ENCODE measurements at places on chromosomes 1 and 21.

GRCh38 chr1:203307641-203308126, 2.4 kb downstream of the BTG2 start:
- peak; percentile 46 for DNase-seq

DNA sequence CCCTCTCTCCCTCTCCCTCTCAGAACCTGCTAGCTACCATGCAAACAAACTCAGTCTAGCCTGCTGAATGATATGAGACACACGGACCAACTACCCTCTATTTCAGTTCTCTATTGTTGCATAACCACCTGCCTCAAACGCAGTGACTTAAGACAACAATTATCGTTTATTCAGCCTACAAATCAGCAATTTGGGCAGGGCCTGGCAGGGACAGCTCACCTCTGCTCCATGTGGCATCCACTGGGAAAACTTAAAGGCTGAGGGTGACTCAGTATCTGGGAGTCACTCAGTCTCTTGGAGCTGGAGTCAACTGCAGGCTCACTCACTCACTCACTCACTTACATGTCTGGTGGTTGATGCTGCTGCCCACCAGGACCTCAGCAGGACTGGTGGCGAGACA, 121.3 kb downstream of the SEC16B start:
- no peak for DNase-seq

GRCh38 chr1:203139976-203140475, 12.5 kb downstream of the ADORA1 start:
- no peak for DNase-seq

DNA sequence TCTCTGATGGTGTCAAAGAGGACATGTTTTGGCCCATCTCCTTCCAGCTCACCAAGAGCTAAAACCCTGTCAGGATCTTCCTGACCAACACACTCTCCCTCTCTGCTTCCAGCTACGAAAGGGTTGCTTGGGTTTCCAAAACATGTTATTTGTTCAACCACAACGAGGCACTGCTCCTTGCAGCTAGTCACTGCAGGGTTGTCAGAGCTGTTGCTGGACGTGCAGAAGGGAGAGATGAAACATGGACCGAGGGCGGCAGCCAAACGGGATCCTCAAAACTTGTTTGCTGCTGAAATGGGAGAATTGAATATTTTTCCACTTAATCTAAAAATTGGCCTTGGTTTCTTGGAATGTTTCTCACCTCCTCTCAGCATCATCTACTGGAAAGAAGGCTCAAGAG, 12.4 kb downstream of the ZBTB18 start:
- no peak for DNase-seq

- DNase-seq, result no peak
These were observed 42.9 kb upstream of the IFFO2 start for GRCh38 chr1:18999359-18999758.

GRCh38 chr21:29053656-29054055, 19.8 kb downstream of the CCT8 start:
- no peak for DNase-seq

DNA sequence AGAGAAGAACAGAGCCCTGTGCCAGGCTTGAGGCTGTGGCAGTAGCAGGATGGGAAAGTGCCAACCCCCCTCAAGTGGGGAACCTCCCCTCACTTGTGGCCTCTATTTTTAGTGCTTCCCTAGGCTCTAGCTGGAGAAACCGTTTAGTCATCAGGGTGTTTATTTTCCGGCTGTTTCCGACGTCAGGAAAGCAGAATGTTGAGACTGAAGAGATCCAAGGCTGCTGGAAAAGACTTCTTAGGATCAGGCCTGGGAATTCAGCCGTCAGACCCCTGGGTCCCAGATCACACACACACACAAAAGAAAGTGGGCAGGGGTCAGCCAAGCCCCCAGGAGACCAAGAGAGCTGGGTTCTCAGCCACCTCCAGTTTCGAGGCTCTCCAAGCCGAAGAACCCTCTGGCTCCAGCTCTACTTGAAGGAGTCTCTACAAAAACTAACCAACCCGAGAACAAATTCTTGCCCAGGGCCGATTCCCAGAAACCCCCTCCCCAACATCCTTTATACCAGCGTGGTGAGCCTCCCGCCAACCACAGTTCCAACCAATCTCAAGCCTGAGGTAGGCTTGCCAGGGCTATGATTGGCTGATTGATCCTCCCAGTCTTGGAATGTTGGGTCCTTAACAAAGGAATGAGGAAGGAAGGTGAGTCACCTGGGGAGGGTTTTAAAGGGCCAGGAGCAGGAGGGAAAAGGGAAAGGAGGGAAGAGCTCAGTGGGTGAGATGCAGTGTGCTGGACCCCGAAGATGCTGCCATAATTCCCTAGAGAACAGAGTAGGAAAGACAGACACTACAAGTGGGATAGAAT, 2.5 kb upstream of the MEF2D start:
- DNase-seq, result no peak

GRCh38 chr1:212935387-212935981, 14.9 kb upstream of the VASH2 start:
- no peak for DNase-seq

GRCh38 chr1:157781048-157781447, 4.1 kb upstream of the FCRL2 start:
- no peak for DNase-seq

DNA sequence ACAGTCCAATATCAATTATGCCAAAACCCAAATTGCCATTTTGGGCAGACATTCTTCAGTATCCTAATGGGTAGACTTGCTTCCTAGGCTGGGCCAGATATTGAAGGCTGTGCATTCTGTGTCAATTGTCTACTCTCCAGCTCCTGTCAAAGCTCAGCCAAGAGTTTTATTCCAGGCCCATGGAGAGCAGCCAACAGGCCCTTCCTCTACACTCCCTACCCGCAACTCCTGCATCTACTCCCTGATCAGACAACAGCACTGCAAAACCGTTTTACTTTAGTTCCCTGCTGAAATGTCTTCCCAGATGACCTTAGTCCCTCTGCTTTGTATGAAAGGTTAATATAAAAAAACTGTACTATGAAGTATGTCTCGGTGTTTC, 6.6 kb upstream of the ADORA3 start:
- no peak for DNase-seq

DNA sequence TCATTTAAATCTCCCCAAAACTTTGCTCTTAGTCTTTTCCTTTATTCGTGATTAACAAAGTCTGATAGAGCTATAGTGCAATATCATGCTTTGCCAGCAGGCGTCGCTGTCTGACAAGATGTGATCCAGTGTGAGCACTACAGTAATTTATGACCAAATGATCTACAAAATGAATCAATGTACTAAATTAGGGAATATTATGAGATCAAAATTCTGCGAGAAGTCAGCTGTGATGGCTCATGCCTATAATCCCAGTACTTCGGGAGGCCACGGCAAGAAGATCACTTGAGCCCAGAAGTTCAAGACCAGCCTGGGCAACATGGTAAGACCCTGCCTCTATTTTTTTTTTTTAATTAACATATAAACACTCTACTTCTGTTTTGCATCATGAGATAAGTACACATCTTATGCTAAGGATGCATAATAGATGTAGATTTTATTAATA, 3.6 kb upstream of the SPSB1 start:
- DNase-seq, result peak; percentile 82

DNA sequence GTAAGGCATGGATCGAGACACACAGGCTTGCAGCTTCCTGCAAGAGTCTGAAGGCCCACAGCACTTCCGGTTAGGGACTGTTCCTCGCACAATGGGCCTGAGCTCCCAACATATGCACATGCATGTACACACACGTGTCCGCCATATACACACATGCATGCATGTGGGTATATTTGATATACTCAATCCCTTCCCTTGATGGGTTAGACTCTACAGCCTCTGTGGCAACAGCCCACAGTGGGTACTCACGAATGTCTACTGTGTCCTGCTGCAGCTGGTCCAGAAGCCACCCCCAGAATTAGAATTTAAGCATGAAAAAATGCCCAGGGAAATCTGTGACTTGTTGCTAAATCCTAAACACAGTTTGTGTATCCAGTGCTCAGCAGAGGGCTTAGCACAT, 9.9 kb downstream of the F3 start:
- no peak for DNase-seq

- DNase-seq, result no peak
These were observed 27.4 kb downstream of the LRRC3 start for GRCh38 chr21:44482581-44483287.

GRCh38 chr1:43007377-43008114, 48.9 kb upstream of the SLC2A1 start:
- DNase-seq, result no peak

DNA sequence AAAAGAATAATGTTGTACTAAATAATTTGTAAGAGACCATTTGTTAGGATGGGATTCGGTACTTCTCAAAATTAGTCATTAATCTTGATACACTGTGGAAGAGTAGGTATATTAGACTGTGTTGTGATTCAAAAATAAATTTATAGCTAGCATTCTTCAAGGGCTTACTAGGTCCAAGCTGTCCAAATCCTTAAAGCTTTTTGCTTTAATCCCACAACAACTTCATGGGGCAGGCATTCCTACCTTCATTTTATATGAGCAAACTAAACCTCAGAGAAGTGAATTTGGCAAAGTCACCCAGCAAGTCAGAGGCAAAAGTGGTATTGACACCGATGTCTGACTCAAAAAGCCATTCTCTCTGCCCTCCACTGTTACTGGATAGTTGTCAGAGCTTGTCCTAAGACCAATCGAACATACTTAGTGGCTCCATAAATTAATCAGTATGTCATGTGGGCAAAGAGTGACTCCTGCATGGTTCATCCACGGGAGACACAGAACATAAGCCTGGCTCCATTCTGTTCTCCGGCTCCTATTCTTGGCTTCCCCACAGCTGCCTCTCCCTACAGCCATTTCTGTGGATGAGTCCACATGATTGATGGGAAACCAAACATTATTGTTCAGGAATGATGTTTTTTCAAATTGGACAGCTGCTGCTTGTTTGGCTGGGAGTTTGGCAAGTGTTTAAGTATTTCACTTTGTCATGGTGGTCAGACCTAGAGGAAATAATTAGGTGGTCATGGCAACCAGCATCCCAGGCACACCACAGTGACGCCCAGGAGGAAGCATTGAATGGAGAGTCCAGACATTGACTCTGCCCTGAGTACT, 133.4 kb upstream of the FGGY start:
- DNase-seq, result no peak

DNA sequence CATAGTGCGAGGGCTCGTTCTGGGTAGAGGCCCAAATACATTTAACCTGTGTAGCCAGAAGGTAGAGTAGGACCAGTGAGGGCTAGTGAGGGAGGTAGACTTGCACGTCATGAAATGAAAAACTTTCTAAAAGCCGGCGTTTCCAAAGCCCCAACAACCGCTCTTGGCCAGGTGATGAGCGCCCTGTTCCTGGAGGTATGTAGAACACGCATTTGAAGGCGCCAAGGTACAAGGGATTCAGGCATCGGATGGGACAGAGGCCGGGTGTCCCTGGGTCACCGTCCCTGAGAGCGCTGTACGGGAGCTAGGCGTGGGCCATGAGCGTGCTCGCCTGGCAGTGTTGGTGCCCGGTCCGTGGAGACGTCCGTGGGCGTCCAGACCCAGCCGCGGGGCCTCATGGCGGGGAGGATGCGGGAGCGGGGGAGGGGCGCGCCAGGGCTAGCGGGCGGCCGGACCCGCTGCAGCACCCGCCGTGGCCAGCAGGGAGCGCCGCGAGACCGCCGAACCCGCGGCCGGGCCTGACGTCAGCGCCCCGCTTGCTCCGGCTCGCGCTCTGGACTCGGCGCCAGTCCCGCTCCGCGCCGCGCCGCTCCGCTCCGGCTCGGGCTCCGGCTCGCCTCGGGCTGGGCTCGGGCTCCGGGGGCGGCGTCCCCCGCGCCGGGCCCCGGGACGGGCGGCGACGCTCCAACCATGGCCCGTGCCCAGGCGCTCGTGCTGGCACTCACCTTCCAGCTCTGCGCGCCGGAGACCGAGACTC, at the start of gene PTPRU:
Gene PTPRU, plus strand, starts transcription at position 568 of the 757 bp plus-strand sequence. Its CDS starts 123 bp downstream, at position 691.
- DNase-seq, result peak; percentile 73

GRCh38 chr1:246564839-246565750, 966 bp downstream of the TFB2M start:
- DNase-seq, result no peak

GRCh38 chr1:110067893-110068645, 2.4 kb downstream of the ALX3 start:
- no peak for DNase-seq

GRCh38 chr1:33382661-33383415, 48.1 kb downstream of the PHC2 start:
- DNase-seq, result no peak

DNA sequence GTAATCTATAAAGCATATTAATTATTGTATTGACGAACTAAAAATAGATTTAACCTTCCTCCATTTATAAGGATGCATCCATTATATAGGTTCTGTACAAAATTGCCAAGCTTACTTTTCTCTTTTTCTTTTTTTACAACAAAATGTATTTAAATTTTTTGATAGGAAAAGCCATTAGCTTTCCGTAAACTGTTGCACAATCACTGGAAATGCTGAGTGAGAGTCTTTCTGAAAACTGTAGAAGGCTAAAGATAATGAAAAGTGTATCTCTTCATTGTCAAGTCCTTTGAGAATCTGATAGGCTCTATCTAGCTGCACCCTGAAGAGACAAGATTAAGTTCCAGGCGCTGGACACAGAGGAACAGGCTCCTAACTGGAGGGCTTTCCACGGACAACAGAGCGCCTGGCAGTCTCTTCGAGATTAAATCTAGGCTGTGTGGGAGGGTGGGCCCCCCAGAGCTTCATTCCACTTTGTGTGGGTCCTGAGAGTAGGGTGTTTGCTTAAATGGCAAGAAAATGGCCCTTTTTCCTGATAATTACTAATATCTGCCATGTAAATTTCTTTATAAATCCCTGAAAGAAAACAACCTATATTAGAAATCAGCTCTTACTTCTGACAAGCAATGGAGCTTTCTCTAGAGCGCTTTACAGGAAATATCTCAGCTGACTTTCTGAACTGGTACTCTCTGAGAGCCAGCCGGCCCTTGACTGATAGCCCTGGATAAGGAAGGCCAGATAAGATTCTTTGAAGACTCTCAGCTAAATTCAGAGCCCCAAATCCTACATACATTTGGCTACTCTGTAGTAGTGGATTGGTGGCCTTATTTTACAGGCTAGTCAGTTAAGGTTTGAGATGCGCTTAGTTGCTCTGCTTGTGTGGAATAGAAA, 108.3 kb downstream of the FMN2 start:
- no peak for DNase-seq

DNA sequence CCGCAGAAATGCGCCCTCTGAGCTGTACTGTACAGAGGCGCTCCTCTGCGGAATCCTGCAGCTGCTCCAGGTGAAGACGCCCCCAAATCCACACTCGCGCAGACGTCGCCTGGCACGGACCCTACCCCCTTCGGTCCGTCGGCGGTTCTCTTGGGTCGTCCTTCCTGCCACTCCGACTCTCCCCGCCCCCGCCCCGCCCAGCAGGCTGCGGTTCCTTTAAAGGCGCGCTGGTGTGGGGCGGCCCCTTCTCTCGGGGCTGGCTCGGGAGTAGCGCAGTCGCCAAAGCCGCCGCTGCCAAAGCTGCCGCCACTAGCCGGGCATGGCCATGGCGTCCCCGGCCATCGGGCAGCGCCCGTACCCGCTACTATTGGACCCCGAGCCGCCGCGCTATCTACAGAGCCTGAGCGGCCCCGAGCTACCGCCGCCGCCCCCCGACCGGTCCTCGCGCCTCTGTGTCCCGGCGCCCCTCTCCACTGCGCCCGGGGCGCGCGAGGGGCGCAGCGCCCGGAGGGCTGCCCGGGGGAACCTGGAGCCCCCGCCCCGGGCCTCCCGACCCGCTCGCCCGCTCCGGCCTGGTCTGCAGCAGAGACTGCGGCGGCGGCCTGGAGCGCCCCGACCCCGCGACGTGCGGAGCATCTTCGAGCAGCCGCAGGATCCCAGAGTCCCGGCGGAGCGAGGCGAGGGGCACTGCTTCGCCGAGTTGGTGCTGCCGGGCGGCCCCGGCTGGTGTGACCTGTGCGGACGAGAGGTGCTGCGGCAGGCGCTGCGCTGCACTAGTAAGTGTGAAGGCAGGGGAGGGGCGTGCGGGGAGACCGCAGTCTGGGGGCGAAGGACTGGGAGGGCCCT, at the start of gene RASSF5:
Gene RASSF5, plus strand, starts transcription at position 248 of the 846 bp plus-strand sequence. Its CDS starts 72 bp downstream, at position 320.
- peak; percentile 60 for DNase-seq

GRCh38 chr1:27102707-27103468, 52.0 kb downstream of the SLC9A1 start:
- peak; percentile 72 for DNase-seq

Data from CD8-positive, alpha-beta T cell (primary cell).